ENCODE measurements at places on chromosomes 11 and 22.

DNA sequence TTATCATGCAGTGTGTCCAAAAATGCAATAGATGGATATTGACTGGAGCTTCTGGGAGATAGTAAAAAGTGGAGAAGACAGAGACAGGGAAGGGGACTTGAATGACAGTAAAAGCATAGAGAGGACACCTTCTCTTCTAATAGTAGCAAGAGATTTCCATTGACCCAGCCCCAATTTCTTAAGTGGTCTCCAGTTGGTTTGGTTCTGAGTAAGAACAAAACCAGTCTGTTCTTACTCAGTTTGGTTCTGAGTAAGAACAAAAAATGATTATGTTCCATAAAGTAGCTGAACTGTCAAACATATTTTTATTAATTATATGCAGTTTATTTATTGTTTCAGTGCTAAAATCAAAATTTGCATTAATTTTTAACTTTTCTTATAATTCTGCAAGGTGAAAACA, 316.8 kb upstream of the MPPED2 start:
- no peak for DNase-seq

DNA sequence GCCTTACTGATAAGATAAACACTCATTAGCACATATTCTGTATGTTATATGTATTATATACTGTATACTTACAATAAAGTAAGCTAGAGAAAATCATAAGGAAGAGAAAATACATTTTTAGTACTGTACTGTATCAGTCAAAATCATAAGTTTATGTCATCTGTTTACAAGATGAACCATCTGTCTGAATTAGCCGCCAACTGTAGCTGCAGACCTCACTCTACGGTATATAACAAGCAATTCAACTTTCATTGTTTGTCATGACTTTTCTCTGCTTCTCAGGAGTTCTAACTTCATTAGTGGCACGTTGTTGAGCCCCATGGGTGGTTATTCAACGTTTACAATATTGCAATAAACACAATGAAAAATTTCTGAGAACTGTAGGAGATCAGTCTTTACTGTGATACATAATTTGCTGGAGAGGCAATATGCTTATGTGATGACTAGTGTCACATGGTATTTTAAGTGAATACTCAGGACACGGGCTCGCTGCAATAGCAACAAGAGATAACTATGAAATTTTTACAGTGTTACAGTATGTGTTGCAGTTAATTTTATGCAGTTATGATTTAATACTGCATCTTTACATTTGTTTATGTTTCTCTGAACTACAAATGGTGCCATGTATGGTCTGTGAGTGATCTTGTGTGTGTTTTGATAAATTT, 132.2 kb upstream of the CTSC start:
- no peak for DNase-seq

GRCh38 chr11:35766651-35767050, 104.1 kb downstream of the TRIM44 start:
- DNase-seq = no peak

- DNase-seq = no peak
Measured at GRCh38 chr22:41757502-41757901, 43.0 kb upstream of the CCDC134 start.

DNA sequence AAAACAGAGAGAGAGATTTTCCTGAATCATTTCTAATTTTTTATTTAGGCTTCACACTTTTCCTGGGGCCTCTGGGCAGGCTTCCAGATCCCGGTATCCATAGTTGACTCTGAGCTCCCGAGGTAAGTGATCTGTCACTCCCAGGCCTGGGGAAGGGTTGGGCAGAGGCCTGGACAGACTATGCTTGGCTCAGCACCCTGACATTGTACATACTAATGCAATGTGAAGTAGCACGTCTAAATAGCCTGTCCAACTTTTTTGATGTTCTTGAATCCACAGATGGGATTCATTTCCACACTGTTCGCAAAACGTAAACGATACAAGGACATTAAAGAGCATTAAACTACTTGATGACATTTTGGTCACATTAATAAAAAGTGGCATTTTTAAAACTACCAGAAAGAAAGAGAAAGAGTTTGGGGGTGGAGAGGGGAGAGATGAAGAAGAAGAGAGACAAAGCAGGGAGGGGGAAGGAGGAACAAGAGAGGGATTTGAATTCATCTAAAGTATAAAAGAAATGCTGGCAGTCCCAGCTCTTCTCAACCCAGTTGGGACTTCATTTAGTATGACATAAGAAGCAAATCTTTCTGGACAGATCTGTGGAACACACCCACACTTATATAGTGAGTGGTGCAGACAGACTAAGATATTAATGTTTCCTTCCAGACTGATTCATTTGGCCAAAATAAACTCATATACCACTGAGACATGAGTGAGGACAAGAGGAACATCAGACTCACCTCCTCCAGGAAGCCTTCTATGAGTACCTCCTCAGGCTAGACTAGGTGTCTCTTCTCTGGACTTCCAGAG, 514.2 kb downstream of the SOX6 start:
- DNase-seq = no peak

DNA sequence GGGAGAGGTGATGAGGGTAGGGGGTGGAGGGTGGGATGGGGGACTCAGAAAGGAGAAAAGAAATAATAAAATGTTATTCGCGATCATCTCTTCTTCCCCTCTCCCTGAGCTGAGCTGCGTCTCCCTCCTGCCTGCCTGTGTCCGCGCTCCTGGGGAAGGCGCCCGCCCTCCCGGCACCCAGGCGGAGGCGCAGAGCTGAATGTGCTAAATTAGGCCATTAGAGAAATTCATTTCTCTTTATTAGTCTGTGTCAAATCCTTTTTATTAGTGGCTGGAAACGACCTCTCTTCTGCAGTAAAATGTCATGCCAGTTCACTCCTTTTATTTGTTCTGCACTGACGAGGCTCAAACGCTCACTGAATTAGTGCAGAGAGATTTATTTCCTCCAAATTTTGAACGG, 116.1 kb downstream of the FEZ1 start:
- DNase-seq = no peak

- DNase-seq = no peak
Measured at GRCh38 chr11:60942970-60943565, 8.9 kb downstream of the SLC15A3 start.

DNA sequence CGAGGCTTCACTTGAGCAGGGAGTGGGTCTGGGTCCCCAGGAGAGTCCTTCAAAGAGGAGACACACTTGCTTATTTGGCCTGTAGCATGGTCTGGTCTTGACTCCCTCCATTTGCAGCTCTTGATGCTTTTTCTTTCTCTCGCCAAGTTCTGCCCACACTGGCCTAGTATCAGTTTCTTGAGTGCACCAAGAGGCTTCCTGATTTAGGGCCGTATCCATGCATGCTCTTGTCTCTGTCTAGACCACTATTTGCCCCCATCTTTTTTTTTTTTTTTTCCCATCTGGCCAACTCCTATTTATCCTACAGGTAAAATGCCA, 170.7 kb downstream of the GRIK4 start:
- DNase-seq = no peak

DNA sequence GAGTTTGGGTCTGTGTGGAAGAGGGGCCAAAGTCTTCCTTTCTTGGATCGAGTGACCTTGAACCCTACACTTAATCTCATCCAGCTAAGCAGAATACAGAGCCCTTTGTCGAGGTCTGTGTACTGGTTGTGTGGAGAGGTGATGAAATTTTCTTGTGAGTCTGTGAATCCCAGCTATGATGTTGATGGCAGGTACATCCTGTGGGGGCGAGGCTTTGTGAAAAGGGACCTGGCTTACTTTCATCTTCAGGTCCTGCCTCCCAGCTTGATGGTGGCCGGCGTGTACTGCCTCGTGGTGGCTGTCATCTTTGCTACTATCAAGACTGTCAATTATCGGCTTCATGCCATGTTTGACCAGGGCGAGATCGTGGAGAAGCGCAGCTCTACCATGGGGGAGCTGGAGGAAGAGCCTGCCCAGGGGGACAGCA, 1.0 kb downstream of the PCNX3 start:
- no peak for DNase-seq

DNA sequence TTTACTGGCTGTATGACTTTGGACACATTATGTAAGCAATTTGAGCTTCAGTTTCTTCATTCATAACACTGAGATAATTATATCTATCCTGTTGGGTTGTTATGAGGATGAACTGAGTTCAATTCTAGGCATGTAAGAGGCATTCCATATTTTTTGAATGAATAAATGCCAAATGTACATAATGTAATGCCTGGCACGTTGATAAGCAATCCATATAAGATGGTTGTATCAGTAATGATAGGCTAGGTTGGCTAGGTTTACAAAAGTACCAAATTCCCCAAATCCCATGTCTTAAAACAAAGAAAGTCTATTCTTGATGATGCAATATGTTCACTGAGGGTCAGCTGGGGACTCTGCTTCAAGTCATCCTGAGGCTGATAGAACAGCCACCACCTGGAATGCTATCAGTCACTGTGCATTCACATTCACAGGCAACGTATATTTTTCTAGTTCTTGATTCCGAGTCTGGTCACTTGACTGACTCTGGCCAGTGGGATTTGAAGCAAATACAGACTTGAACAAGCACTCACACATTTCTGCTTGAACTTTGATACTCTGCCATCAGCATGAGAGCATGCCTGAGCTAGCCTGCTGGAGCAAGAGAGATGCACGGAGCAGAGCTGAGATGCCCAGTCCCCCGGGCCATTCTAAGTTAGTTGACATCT, 104.0 kb upstream of the TIMP3 start:
- no peak for DNase-seq

DNA sequence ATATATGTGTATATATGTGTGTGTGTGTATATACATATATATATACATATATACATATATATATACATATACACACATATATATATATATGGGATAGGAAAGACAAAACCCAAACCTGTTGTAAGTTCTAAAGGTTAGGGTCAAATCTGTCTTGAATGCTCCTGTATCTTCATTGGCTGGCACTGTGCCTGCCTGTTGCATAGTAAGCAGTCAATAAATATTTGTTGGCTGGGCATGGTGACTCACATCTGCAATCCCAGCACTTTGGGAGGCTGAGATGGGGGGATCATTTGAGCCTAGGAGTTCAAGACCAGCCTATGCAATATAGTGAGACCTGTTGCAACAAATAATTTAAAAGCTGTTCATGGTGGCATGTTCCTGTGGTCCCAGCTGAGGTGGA, 205.4 kb downstream of the DBX1 start:
- no peak for DNase-seq

DNA sequence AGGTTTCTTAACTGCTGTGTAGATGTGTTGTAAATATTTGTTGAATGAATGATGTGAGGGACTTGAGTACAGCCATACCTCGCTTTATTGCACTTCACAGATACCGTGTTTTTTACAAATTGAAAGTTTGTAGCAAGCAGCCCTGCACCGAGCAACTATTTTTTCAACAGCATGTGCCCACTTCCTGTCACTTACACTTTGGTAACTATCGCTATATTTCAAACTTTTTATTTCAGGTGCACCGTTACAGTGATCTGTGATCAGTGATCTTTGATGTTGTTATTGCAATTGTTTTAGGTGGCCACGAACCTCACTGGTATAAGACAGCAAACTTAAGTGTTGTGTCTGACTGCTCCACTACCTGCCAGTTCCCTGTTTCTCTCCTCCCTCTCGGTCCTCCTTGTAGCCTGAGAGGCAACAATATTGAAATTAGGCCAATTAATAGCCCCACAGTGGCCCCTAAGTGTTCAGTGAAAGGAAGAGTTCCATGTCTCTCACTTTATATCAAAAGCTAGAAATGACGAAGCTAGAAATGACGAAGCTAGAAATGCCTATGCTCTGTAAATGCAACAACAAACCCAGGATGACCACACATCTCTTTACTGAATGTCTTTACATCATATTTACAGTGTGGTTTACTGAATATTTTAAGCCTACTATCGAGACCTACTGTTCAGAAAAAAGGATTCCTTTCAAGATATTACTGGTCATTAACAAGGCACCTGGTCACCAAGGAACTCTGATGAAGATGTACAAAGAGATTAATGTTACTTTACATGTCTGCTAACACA, 1.0 kb downstream of the SFI1 start:
- no peak for DNase-seq

DNA sequence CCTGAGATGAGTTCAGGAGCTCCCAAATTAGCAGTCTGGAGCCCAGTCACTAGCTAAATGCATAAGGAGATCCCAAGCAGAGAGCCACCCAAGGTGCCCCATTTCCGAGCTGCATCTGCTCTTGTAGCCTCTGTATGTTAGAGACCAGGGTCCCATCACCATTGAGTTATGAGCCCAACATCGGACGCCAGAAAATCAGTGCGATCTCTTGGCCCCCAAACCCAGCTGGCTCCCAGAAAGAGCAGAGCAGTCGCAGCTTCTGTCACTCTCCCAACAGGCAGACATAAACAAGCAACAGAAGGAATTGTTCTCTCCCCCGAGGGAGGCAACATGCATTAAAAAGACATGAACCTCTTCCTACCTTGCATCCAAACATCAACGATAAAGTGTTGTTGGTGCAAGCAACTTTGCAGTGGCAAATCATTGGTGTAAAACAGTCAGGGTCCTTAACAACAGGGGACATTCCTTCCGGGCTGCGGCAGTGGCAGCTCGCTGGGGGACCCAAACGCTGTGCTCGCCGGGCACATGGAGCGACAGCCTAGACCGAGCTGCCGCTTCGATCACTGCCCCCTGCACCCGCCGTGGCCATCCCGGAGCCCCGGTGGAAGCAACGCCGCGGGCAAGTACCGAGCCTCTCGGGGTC, 907.1 kb downstream of the DLG2 start:
- DNase-seq = no peak

- DNase-seq = no peak
Measured at GRCh38 chr11:32032478-32032877, 58.4 kb upstream of the RCN1 start.

GRCh38 chr11:34899633-34900016, 16.6 kb downstream of the APIP start:
- DNase-seq = no peak

DNA sequence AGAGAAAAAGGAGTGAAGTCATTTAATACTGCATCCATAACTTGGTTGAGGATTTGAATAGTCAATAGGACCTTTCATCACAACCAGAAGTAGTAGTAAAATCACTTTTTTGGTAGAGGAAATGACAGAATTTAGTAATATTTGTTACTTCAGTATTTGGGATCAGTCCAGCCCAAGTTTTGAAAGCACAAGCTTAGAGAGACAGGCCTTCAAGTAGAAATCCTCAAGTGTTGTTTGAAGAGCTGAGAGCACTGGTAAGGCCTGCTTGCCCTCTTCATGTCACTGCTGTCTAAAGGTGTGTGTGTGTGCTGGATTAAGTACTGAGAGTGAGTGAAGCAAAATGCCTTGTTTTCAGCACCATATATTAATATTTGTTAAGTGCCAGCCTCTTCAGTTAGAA, 137.3 kb downstream of the WNT11 start:
- DNase-seq = no peak

DNA sequence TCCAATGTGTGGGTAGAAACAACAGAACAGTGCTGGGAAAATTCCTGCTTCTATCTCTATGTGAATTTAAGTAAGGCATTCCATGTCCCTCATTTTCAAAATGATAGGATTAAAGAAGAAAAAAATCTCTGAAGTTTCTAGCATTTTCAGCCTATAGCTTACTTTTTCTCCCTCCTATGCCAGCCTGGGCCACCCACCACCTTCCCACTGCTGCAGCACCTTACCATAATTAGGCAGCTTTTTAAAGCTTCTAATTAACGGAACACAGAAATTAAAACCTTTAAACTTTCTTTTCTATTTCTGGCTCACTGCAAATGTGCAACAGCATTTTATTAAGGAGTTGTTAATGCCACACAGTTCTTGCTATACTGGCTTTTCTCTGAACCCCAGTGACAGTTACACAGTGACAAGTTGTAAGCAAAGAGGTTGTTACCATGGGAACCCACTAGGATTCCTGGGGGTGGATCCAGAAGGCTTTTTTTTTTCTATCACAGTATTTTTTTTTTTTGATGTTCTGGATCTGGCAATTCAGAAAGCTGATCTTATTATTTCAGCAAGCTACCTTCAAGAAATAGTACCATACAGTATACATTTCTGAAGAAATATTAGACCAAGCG, 20.2 kb downstream of the CELF1 start:
- no peak for DNase-seq

GRCh38 chr11:102186551-102187191, 76.4 kb downstream of the YAP1 start:
- DNase-seq = peak; percentile 12
